ENCODE measurements at places on chromosomes 12 and 14. TPM values are rescaled to one million over a fixed set of nuclear protein-coding genes. Genes with fewer than 3 reads are reported as not detected.

Gene SYNDIG1L
- not detected for total RNA-seq

Gene AMDHD1
- 1.1 TPM for total RNA-seq

DNA sequence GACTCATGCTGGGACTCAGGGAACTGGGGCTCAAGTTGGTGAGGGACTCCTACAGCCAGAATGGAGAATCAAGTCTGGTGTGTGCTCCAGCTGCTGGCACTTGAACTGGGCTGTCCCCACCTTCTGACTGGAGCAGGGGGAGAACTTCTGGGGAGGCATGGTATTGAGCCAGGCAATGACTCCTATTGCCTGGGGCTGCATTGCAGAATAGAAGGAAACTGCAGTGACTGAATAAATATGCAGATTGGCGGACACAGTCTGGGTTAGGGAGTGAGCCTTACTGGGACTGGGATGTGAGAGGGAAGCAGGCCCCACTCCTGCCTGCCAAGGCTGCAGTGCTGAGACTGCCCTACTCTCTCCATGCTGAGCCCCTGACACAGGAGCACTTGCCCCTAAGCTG lies 8.8 kb upstream of the ZNF268 start:
- H3K27me3 ChIP-seq, result no peaks in the 10 kb centered on the region
- H3K4me3 ChIP-seq, result no peak overlapping the region
- H3K27ac ChIP-seq, result no peak overlapping the region
- no peaks in the 10 kb centered on the region for H3K4me1 ChIP-seq
- DNase-seq, result no peak
- peaks cover 3% of the 10 kb centered on the region for H3K36me3 ChIP-seq

Gene ENTPD5
- total RNA-seq, result 11.9 TPM

Gene KCNH3
- total RNA-seq, result 8.0 TPM

- no peak overlapping the region for H3K4me3 ChIP-seq
- no peaks in the 10 kb centered on the region for H3K36me3 ChIP-seq
- DNase-seq, result no peak
- peaks cover 3% of the 10 kb centered on the region for H3K4me1 ChIP-seq
These were observed 8.8 kb downstream of the SERPINA1 start for GRCh38 chr14:94379291-94380224.

- H3K36me3 ChIP-seq, result no peaks in the 10 kb centered on the region
- DNase-seq, result no peak
These were observed 93.4 kb downstream of the DIO2 start for GRCh38 chr14:80117876-80118275.

Gene ST8SIA1
- total RNA-seq, result 1.5 TPM

Gene FGD6
- total RNA-seq, result 0.41 TPM

Gene DUSP16
- 30.2 TPM for total RNA-seq

Gene POTEM
- not detected for total RNA-seq

Gene C14orf39
- not detected for total RNA-seq

DNA sequence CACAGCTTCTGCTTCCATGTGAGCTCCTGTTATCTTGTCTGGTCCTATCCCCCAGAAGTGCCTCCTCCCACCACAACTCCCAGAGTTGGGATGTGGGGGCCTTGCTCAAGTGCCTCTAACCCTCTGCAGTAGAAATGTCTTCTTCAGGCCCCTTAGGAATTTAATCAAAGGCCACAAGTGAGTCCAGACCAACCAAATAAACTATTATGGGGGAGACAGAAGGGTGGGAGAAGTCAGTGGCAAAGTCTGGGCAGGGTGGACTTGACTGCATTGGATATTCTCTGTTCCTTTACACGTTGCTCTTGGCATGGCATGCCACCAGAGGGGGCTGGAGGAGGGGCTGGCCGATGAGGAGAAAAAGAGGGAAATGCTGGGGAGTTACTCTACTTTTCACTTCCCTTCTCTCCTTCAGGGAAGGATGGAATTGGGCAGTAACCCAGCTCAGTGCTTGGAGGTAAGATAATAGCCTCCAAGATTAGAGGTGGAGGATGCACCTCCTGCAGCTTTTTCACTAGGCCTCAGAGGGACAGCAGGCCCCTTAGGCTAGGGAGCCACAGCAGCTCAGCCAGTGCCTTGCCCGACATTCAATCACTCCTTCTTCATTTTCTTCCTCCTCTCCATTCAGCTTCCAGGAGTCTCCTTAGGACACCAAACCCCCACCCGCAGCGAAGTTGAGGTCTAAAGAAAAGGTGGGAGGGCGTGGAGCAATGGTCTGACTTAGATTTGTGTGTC lies 1.2 kb upstream of the AP1G2 start:
- peaks cover 19% of the 10 kb centered on the region for H3K36me3 ChIP-seq
- peaks cover 19% of the 10 kb centered on the region for H3K4me1 ChIP-seq
- DNase-seq, result peak; percentile 45
- peak overlapping the region; percentile 94 for H3K4me3 ChIP-seq
- H3K27ac ChIP-seq, result peak overlapping the region; percentile 99

DNA sequence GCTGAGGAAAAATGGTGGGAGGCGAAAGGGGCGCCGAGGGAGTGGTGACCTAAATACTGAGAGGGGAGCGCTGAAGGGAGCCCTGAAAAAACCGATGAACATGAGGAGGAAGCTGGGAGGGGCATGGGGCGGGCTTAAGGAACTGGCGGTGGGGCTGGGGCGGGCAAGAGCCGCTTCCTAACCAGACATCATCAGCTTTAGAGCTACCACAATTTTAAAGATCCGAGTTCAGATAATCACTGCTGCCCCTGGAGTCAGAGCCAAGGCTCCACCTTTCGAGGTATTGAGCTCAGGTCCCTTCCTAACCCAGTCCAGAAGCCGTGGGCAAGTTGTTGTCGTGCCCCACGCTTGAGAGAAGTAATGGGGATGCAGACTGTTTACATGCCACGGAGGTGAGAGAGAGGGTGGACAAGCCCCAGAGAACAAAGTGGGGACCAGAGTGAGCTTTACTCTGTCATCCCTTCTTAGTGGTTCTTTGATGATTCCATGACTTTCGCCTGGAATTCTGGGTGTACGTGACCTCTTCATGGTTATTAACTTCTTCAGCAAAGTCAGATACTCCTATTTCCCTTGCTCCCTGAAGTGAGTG lies 393 bp downstream of the ORMDL2 start:
- H3K27me3 ChIP-seq, result no peaks in the 10 kb centered on the region
- H3K4me1 ChIP-seq, result peaks cover 38% of the 10 kb centered on the region
- DNase-seq, result no peak
- no peak overlapping the region for H3K27ac ChIP-seq
- no peak overlapping the region for H3K4me3 ChIP-seq

Gene SLC6A13
- total RNA-seq, result not detected

GRCh38 chr12:24904871-24905270 lies 44.0 kb downstream of the BCAT1 start:
- H3K4me3 ChIP-seq, result no peak overlapping the region
- no peak overlapping the region for H3K27ac ChIP-seq
- no peaks in the 10 kb centered on the region for H3K36me3 ChIP-seq
- H3K27me3 ChIP-seq, result peaks cover 15% of the 10 kb centered on the region
- peaks cover 29% of the 10 kb centered on the region for H3K4me1 ChIP-seq

Gene CHD8
- 82.3 TPM for total RNA-seq

GRCh38 chr14:54202288-54202687 lies 194.5 kb upstream of the CDKN3 start:
- H3K27ac ChIP-seq, result no peak overlapping the region
- peaks cover 5% of the 10 kb centered on the region for H3K27me3 ChIP-seq
- H3K36me3 ChIP-seq, result no peaks in the 10 kb centered on the region
- no peaks in the 10 kb centered on the region for H3K4me1 ChIP-seq
- no peak overlapping the region for H3K4me3 ChIP-seq

- H3K36me3 ChIP-seq, result no peaks in the 10 kb centered on the region
- H3K4me3 ChIP-seq, result no peak overlapping the region
- no peak for DNase-seq
- no peaks in the 10 kb centered on the region for H3K27me3 ChIP-seq
- H3K4me1 ChIP-seq, result peaks cover 17% of the 10 kb centered on the region
These were observed 6.9 kb upstream of the KRT74 start for GRCh38 chr12:52580496-52580895.

DNA sequence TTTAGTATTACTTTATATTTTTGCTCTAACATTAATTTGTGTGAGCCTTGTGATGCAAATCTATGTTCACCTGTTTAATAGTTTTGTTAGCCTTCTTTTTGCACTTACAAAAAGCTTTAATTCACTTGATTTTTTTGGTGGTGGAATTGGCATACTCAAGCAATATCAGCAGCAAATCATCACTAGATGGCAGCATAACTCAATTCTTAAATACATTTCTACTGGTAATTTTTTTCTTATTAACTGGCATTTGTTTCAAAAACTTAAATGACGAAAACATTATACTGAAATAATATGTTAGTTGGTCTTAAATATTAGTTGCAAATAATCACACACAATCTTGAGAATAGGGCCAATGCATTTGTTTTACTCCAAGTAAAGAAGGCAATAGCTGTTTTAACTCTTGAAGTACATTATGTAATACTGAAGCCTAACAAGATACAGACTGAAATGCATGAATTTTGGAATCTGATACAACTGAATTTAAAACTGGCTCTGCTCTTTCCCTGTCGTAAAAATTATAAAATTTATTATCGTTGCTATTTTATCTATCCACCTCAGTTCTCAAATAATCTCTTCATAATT lies 151.5 kb downstream of the ATXN7L3B start:
- H3K36me3 ChIP-seq, result no peaks in the 10 kb centered on the region
- no peak for DNase-seq
- H3K4me3 ChIP-seq, result no peak overlapping the region
- H3K4me1 ChIP-seq, result no peaks in the 10 kb centered on the region
- peaks cover 2% of the 10 kb centered on the region for H3K27me3 ChIP-seq

DNA sequence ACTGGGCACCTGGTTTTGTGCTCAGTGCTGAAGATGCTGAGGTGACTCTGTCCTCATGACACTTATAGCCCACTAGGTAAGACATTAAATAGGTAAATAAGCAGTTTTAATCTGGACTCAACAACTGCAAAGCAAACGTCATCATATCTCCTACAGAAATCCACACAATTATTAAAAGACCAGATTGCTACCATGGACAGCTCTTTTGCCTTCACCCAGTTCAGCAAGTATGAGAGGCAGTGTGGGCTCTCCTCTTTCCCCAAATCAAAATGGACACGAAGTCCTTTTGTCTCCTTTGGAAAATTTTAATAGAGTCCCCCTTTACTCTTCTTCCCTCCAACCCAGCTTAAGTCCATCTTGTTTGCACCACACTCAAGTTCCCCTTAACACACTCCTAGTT lies 171.1 kb downstream of the RPAP3 start:
- no peak overlapping the region for H3K4me3 ChIP-seq
- DNase-seq, result no peak
- H3K36me3 ChIP-seq, result no peaks in the 10 kb centered on the region
- no peak overlapping the region for H3K27ac ChIP-seq

Gene FAR2
- total RNA-seq, result 6.0 TPM

DNA sequence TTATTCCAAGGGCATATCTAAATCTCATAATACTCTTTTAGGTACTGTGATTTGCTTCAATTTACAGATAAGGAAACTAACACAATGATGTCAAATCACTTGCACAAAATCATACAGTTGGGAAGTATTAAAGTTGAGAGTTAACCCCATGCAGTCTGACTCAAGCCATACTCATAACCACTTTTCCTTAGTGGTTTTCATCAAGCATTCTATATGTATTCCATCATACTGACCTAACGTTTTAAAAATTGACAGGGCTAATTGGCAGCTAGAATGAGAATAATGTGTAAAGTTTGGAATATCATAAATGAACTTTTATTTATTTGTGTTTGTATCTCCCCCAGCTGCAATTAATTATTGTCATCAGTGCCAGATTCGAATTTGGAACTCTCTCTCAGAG lies 20.9 kb downstream of the PUS7L start:
- no peaks in the 10 kb centered on the region for H3K4me1 ChIP-seq
- H3K27ac ChIP-seq, result no peak overlapping the region
- no peaks in the 10 kb centered on the region for H3K27me3 ChIP-seq

- no peak overlapping the region for H3K4me3 ChIP-seq
- no peak overlapping the region for H3K27ac ChIP-seq
These were observed 128.5 kb downstream of the KCNK10 start for GRCh38 chr14:88194531-88194930.

DNA sequence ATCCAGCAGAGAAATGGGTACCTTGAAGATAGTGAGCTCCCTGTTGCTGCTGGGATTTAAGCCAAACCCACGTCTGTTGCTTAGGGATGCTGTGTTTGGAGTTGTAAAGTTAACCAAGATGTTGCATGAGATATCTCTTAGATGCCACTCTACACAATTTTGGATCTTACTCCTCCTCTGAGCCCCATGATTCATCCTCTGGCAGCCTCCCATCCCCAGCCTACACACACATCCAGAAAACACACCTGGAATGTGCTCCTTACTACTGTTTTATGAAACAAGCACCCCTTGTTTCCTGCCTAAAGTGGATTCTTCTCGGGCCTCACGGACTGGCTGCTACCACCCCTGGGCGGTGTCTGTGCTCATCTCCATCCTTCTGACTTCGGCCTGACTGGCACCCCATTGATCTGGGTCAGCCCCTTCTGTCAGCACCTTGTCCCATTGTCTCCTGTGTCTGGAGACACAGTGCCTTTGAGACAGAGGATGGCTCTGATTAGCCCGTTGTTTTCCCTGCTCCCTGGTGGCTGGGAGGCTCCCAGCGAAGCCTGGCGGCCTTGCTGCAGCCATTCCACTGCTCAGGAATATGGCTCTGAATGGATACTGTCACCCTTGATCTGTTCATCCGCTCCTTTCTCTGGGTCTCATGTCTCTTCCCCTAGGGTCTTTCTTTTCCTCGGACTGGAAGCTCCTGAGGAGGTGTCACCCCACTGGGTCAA lies 24.3 kb downstream of the TSPAN9 start:
- no peak for DNase-seq
- no peaks in the 10 kb centered on the region for H3K36me3 ChIP-seq
- no peaks in the 10 kb centered on the region for H3K4me1 ChIP-seq
- H3K27ac ChIP-seq, result no peak overlapping the region

Data from activated CD8-positive, alpha-beta T cell treated with anti-CD3 and anti-CD28 coated beads for 36 hours (primary cell).